ENCODE measurements at places on chromosomes 2 and 18.
A peak's percentile ranks its signal among the peaks of the same experiment; 100 is the strongest.

- DNase-seq, result no peak
Measured at GRCh38 chr2:218344755-218345417, 11.8 kb upstream of the CATIP start.

DNA sequence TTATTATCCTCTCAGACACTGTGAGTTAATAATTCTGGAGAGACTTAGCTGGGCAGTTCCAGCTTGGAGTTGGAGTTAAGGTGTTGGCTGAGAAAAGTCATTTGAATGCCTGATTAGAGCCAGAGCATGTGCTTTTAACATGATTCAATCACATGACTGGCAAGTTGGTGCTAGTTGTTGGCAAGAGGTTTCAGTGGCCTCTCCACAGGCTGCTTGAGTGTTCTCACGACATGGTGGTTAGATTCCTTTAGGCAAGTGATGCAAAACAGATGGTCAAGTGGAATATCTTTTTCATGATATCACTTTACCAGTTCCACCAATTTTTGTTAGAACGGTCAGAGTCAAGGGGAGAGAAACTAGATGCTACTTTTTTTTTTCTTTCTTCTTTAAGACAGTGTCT is 262.7 kb upstream of the FN1 start:
- DNase-seq, result no peak

DNA sequence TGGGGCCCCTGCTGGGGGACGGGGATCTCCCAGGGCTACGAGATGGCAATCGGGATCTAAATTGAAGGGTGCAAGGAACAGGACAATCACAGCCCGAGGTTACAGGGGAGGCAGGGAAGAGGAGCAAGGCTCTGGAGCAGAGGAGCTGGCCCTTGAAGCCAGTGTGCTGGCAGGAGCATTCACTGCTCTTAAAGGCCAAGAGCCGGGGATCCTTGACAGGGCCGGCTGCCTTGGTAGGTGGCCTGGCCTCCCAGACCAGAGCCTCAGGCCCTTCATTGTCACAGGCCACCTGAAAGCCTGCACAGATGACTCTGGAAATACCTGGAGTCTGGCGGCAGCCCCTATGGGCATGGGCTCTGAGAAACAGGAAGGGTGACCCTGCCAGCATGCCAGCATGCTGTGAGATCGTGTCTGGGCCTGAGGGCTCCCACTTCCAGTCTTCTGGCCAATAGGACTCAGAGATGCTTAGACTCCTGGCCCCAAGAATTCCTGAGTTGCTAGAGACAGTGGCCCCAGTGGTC is 38.7 kb downstream of the PDIA6 start:
- DNase-seq, result no peak

GRCh38 chr18:54069729-54070128 is 154.7 kb downstream of the MBD2 start:
- no peak for DNase-seq

DNA sequence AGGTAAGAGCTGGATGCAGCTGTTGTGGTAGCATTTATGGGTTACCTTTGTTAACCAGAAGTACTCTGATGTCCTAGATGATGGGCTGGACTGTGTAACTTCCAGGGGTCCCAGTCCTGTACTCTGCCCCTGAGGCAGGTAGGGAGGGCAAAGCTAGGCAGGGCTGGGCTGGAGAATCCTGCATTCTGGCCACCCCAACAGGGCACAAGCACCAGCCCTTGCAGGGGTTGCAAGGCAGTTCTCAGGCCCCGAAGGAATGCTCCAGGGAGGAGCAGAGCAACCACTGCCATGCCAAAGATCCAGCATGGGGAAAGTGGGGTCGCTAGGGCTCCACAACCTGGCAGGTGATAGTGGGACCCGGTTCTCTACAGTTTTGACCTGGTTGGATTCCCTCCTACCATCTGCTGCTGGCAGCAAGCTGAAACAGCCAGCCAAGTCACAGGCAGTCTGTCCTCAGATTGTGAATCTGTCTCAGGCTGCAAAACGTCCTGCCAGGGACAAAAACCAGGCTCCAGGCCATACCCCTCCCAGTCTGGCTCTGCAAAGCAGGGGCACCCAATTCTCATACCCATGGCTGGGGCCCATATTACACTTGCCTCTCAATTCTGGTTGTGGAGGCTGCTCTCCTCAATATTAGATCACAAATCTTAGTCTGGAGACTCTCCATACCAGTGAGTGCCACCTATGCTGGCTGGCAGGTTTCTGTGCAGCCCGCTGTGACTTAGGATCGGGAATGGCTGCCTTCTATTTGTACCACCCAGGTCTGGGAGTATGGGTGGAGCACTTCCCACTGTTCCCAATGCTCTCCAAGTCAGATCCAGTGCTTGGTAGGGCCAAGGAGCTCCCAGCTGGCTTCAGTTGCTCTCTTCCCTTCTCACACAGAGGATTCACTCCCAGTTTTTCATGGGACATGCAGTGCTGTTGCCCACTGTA is 61.1 kb downstream of the SMCHD1 start:
- DNase-seq, result no peak

DNA sequence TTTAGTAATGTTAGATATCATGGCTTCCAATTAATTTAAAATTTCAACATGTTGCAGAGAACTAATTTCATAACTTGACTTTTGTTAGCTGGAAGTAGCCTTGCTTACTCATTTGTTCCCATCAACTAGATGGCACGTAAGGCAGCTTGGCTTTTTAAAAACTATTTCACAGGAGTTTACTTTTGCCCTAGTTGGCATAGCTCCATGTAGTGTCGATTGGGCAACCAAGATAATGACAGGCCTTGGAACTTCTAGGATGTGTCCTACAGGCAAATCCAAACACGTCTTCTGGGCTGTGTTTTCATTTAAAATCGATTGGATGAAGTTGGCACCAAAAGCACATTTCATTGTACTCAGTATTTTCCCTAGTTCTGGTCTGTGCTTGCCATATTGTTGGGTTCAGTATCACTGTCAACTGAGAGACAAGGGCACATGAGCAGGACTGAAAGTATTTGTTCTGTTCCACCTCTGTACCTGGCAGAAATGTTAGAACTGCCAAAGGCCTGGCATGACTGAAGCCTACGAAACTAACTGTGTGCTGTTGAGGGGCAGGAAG is 29.4 kb downstream of the HADHB start:
- no peak for DNase-seq

DNA sequence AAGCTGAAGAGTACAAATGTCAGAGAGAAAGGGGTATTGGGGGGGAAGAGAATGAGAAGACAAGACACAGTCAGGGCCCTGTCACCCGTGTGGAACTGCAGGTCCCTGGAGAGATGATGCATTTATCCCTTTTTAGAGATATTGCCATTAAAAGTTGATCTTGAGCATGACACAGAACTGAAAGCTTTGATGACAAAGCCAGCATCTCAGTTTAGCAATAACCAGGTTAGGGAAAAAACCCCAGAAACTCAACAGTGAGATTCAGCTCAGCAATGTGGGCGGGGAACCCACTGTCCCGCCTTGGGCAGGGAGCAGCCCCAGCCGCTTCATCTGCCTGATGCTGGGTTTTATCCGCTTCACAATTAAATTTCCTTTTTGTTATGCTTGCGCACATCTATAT is 181.1 kb downstream of the NEDD4L start:
- no peak for DNase-seq

DNA sequence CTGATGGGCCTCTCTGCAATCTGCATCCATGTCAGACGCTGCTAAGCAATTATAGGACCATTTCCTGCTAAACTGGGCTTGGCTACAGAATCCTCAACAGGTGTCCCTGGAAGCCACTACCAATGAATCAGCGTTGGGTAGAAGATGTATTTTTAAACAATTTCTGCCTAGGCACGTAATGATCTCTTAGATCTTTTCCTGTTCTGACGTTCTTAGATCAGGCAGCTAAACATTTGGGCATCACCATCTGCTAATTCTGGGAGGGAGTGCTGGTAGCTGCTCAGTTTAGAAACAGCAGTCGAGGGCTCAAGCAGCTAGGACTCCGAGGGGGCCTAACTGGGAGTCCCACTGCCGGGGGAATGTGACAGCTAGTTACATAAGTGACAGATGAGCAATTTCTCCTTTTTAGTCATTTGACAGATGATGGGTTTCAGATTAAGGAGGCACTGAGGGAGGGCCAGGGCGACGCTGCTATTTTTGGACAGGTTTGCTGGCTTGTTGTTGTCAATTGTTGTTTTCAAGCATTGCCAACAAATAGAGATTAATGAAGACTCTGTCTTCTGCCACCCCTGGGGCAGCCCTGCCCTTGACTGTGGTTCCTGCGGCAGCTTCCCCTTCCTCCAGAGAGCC is 92.7 kb downstream of the MRO start:
- DNase-seq, result no peak

- DNase-seq, result no peak
Measured at GRCh38 chr2:105541189-105542050, 142.6 kb upstream of the FHL2 start.

DNA sequence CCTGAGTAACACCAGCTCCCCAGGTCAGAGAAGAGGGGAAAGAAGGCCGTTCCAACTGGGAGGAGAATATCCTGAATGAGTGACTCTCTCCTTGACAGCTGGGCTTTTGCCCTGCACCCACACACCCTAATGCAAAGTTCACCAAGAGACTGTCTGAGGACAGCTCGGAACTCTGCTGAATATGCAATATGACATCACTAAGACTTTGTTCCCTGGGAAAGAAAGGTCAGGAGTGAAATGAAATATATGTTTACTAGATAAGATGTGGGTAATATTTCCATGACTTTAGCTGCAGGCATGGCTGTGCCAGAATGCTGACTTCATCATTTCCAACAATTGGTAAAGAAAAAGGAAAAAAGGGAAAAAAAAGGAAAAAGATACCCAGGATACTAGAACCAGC is 488.2 kb upstream of the RAB6C start:
- DNase-seq, result no peak

- no peak for DNase-seq
Measured at GRCh38 chr2:152620208-152620607, 97.1 kb downstream of the PRPF40A start.

GRCh38 chr2:172978063-172978383 is 97.6 kb upstream of the MAP3K20 start:
- DNase-seq, result no peak

DNA sequence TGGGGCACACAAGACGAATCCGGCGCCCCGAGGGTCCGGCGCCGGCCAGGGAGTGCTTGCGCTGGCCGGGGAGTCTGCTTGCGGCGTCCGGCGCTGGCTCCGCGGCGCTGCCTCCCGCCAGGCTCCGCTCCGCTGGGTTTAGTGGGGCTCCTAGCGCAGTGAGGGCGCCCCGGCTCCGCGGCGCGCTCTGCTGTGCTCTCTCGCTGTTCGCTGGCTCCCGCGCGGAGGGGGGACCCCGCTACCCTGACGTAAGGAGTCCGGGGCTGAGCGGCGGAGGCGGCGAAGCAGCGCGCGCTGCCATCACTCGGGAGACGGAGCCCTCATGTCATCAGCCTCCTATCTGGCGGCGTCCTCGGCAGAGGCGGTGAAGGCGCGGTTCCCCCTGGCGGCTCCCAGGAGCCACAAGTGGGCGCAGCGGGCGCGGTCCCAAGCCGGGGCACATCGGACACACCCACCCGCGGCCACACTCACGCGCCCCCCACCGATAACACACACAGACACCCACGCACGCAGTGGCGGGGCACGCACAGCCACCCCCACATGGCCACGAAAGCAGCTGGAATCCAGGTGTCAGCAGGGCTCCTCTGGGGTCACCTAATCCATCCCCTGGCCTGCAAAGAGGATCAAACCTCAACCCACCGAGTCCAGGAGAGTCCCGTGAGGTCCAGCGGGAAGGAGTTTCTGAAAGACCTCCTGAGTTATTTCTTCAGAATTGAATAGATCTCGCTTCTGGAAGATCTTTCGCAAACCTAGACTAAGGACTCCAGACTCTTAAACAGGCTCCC is at the start of gene C1QL2:
C1QL2 (minus strand) TSS at position 189 of the 785 bp plus-strand sequence. CDS start 482 bp downstream, outside the sequence.
- DNase-seq, result no peak

DNA sequence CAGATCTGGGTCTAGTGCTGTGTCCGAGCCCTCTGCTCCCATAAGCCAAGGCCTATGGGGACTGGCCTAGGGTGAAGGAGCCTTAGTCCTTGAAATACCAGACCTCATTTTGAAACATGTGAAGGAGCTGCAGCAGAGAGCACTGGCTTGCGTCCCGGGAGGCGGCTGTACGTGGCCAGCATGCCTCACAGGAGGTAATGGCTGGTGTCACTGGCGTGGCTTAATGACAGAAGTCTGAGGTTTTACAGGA is 72.7 kb upstream of the OTOS start:
- no peak for DNase-seq

- no peak for DNase-seq
Measured at GRCh38 chr18:47799376-47799775, 131.1 kb downstream of the SMAD2 start.

DNA sequence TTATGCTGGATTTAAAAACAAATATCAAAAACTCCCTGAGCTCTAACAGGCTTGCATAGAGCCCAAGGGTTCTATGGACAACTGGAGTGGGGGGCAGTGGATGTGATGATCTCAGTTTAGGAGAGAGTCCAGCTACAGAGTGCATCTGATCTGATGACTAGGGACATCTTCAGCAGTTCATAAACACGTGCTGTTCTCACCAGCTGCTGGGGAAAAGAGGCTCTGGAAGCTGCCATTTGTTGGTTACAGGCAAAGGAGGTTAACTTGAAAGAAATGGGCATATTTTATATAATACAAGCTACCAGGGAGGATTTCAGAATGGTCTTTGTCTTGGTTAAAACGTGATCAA is 36.0 kb upstream of the ZNF396 start:
- no peak for DNase-seq

GRCh38 chr18:78779996-78780718 is 199.5 kb upstream of the SALL3 start:
- DNase-seq, result no peak

DNA sequence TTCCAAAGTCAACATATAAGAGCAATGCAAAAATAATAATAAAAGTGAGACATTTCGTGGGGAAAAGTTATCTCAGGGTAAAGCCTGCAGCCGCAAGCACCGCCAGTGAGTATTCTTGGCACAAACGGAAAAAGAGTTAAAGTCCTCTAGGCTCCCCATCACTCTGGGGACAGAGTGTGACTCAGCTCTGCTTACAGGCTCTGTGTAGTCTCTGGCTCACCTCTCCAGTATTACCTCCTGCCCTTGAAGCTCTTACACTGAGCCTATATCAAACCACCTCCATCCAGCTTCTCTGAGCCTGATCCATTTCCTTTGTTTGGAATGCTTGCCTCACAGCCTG is 55.5 kb downstream of the MTHFD2 start:
- no peak for DNase-seq

GRCh38 chr2:124978597-124978996 is 953.5 kb downstream of the CNTNAP5 start:
- no peak for DNase-seq

DNA sequence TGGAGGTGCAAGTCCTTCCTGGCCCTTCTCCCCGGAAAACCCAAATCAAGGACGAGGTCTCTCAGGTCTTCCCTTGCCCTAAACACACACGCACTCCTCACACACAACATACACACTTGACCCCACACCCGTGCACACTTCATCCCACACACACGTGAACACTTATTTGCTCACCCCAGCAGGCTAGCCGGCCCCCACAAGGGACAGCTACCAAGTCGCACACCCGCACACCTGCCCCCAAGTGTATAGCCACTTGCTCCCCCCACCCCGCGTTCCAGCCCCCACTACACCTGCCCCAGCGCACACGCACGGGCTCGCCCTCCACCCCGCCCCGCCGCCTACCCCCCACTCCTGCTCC is 359 bp downstream of the TGFBRAP1 start:
- peak; percentile 7 for DNase-seq

DNA sequence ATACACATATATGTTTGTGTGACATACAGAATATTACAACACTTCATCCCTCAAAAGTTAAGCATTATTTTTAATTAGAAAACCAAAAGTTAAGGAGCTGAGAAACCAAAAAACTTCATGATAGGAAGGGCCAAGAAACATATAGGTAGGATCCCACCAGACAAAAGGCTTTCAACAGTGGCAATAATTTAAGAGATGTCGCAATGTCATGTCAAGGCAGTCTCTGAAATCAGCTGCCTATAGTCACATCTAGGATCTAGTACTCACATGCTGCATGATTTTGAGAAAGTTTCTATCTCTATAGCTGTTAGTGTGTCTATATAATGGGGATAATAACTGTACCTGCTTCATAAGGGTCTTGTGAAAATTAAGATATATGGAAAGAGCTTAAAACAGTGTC is 72.7 kb downstream of the SPIRE1 start:
- DNase-seq, result no peak

Measured in stimulated activated CD4-positive, alpha-beta T cell treated with anti-CD3 and anti-CD28 coated beads, Interleukin-1b, Interleukin-23, amount 100 ng/mL, for 24 hours (primary cell).